ENCODE measurements at places on chromosomes 16 and 17. TPM values are rescaled to one million over a fixed set of nuclear protein-coding genes. Genes with fewer than 3 reads are reported as not detected.

GRCh38 chr17:43040655-43041054 lies 15.6 kb downstream of the RND2 start:
- DNase-seq = no peak

DNA sequence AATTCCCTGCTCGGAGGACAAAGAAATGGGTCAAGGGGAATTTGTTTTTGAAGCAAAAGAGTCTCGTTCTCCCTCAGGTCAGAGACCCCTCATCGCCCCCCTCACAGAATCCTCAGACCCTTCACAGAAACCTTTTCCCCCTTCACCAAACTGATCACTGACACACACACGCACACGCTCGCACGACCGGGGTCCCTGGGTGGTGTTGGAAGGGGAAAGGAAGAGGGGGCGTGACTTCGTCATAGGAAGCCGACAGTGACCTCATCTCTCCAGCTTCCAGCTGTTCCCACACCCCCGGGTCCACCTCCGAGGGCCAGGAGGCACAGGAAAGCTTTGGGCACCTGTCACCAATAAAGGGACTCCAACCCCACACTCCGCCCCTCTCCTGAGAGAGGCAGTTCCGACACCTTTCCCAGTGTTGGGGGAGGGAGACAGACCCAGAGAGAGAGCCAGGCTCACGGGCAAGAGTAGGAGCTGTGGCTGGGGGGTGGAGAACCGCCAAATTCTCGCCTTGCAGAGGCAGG lies 1.2 kb downstream of the ASGR1 start:
- DNase-seq = peak; percentile 42

- DNase-seq = no peak
Measured at GRCh38 chr17:69062860-69063581, 2.3 kb upstream of the ABCA9 start.

TNP2 gene
- total RNA-seq = not detected

- no peak for DNase-seq
Measured at GRCh38 chr17:38872027-38872511, 2.2 kb downstream of the LASP1 start.

GRCh38 chr16:1216296-1216619 lies 8.8 kb downstream of the TPSG1 start:
- no peak for DNase-seq

- no peak for DNase-seq
Measured at GRCh38 chr16:85634747-85635544, 21.8 kb downstream of the GSE1 start.

GRCh38 chr17:28112606-28113005 lies 70.1 kb downstream of the NLK start:
- DNase-seq = peak; percentile 51

DNA sequence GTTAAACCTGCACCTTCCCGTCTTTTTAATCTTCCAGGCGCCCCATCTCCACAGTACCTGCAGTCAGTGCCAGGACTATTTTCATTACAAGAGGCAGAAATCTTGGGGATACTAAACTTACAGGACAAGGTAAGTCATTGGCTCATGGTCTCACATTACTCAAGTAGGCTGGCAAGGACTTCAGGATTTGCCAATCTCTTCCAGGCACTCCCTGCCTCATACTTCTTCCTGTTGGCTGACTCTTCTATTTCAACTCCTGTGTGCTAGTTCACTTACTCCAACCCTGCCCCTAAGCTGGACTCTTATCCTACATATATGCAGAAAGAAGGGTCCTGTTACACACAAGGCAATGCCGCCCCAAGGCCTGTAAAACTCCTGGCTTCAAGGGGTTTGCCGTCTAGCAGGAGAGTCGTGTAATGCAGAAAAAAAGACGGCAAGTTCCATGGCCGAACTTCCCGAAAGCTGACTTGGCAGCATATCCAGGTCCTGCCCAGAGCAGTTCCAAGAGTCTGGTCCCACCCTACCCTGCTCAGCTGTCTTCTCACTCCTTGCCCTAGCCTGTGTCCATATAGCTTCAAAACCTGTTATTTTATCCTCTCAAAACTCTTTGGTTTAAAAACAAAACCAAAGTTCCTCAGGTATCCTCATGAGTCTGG lies 14.8 kb downstream of the ERN1 start:
- DNase-seq = no peak

MYH1 gene
- total RNA-seq = 0.46 TPM

DNA sequence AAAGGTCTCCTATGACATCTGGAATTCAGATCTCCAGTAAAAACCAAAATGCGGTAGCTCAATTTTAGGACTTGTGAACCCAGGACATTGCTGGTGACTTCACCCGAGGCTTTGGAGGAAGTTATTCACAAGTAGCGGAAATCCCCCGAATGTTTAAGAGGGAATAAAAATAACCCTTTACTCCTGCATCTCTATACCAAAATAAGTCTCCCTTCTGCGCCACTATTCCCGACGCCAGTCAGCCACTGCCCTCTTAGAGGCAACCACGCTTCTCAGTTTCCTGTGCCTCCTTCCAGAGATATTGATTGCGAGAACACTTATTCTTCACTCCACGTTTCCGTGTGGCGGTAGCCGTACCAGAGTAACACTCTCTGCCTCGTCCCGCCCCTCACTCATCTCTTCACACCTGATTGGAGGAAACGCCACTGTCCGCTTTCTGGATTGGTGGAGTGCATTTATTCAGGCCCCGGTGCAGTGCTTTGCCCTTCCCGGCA lies 27.4 kb downstream of the EMP2 start:
- no peak for DNase-seq

CDH8 gene
- 49.3 TPM for total RNA-seq

- peak; percentile 17 for DNase-seq
Measured at GRCh38 chr17:71855010-71855409, 265.8 kb upstream of the SOX9 start.

GPRC5B gene
- 6.9 TPM for total RNA-seq

- DNase-seq = no peak
Measured at GRCh38 chr16:59259074-59259949, 525.2 kb upstream of the GOT2 start.

GRCh38 chr17:66675273-66675990 lies 159.5 kb upstream of the CACNG5 start:
- DNase-seq = no peak

GRCh38 chr17:21285164-21286065 lies 904 bp downstream of the MAP2K3 start:
- peak; percentile 30 for DNase-seq

DNA sequence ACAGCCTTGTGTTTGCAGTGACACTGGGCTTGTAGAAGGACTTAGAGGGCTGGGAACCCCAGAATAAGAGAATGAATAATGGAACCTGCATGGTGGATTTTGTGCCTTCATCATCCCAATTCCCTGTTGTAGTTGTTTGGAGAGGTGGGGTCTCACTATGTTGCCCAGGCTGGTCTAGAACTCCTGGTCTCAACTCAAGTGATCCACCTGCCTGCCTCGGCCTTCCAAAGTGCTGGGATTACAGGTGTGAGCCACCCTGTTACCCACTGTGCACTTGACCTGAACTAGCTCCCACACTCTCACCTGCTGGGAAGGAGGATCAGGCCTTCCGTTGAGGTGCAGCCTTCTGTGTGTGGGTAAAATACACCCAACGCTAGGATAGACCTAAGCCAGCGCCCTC lies 55.4 kb downstream of the RAP1GAP2 start:
- no peak for DNase-seq

Data from A673 (cell line).